Renal cortical epithelial cell (primary cell): ENCODE measurements at places on chromosomes 12 and 14.

DNA sequence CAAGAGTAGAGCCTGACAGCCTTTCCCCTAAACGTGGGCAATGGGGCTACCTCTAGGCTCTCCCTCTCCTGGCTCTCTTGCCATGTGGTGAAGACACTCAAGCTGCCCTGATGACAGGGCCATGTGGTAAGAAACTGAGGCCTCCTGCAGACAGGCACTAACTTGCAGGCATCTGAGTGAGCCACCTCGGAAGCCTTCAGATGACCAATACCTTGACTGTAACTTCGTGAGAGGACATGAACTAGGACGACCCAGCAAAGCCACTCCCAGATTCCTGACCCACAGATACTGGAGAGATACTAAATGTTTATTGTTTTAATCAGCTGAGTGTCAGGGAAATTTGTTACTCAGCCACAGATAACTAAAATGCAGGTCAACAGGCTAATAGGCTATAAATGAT lies 96.4 kb downstream of the EFCAB11 start:
- DNase-seq: no peak

GRCh38 chr14:22489244-22489545 lies 99.8 kb downstream of the DAD1 start:
- DNase-seq: no peak

DNA sequence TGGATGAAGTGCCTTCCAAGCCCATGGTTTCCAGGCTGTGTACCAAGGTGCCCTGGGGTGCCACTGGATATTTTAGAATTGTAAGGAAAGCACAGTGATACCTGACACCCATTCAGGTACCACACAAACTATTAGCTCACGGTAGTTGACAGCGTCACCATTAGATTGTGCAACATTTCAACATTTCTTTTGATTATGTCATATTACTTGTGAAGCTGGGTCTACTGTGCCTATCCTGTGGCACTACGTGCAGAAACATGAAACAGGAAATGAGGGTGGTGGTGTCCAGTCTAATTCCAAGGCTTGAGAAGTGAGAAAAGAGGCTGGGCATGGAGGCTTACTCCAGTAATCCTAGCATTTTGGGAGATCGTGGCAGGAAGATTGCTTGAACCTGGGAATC lies 75.5 kb upstream of the CPM start:
- DNase-seq: peak; percentile 62

- no peak for DNase-seq
Observed at GRCh38 chr12:109673884-109674283, 39.7 kb upstream of the FAM222A start.

GRCh38 chr12:12481631-12482030 lies 81.0 kb downstream of the DUSP16 start:
- no peak for DNase-seq

- DNase-seq: no peak
Observed at GRCh38 chr12:1731019-1731687, 40.3 kb downstream of the ADIPOR2 start.

- no peak for DNase-seq
Observed at GRCh38 chr14:75984674-75985073, 889 bp upstream of the IFT43 start.
